Activated CD4-positive, CD25-positive, alpha-beta regulatory T cell treated with anti-CD3 and anti-CD28 coated beads, Interleukin-2, amount 50 U/mL, for 16 hours (primary cell): ENCODE measurements at places on chromosomes 12 and 14.

DNA sequence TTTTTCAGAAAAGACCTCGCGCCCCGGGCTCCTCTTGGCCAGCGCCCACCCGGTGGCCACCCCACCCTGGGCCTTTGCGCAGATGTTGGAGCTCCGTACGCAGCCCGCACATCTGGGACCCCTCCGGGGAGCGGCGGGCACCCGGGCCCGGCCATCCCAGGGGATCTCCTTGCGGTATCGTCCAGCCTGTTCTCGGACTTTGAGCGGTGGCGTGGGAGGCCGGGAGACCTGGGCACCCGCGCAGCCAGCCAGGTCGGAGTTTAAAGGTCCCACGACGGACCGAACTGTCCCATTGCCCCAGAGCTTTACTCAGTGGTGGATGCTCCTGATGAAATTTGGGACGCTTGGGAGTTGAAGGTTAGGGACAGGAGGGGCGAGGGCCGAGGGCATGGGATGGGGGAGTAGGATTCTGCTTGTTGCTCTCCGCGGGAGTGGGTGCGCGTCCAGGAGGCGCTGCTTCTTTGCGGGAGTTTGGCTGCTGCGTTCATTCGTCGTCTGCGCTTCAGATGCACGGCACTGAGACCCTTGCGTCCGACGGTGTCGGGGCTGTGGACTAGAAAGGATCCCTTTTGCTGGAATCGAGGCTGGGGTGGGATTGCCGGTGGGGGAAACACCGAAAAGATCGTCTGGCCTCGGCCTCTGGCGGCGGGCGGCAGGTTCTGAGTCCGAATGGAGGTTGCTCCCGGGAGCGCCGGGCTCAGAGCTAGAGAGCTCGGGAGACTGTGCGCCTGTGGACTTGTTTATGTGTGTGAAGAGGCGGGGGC, 1.4 kb downstream of the NTF3 start:
- no peak for DNase-seq

DNA sequence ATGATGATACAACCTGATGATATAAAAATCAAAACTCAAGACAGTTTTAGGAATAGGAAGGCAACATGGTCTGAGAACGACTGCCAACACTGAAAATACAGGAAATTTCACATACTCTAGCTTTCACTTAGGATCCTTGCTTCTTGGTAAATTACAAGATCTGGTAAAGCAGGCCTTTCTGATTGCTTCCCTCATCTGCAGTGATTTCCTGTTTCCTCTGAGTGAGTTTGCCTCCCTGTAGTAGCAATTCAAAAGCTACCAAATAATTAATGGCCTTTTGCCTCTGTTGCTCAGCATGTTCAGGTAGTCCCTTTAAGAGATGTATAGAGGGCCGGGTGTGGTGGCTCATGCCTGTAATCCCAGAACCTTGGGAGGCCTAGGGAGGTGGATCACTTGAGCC, 2.0 kb upstream of the IRAK3 start:
- DNase-seq: no peak

- DNase-seq: no peak
Measured at GRCh38 chr12:52552055-52552454, 890 bp downstream of the KRT71 start.

DNA sequence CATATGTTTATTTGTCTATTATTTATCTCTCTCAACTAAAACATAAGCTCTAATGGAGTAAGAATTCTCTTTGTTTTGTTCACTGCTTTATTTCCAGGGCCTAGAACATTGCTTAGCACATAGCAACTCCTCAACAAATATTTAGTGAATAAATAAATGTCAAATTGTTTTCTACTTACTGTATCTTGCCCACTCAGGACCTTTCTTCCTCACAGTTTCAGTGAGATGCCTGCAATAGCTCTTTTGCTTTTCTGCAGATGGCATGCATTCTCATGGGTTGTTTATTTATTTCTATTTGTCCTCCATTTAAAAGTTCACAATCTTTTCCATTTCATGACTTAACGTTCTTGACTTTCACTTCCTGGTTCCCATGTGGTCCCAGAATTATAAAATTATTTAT, 94.9 kb upstream of the TTC7B start:
- no peak for DNase-seq

DNA sequence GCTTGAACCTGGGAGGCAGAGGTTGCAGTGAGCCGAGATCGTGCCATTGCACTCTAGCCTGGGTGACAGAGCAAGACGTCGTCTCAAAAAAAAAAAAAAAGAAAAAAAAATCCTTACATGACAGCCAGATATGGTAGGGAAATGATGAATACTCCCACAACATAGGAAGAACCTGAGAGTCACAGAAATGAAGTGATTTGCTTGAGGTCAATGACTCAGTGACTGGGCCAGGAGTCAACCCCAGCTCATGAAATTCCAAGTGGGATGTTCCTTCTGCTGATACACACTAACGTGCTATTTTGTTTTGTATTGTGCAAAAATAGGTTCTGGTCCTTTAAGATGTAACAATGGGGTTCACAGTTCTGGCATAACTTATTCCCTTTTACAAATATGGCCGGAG, 9.0 kb downstream of the RHOF start:
- DNase-seq: no peak

- no peak for DNase-seq
Measured at GRCh38 chr12:619346-619745, 43.9 kb downstream of the NINJ2 start.

DNA sequence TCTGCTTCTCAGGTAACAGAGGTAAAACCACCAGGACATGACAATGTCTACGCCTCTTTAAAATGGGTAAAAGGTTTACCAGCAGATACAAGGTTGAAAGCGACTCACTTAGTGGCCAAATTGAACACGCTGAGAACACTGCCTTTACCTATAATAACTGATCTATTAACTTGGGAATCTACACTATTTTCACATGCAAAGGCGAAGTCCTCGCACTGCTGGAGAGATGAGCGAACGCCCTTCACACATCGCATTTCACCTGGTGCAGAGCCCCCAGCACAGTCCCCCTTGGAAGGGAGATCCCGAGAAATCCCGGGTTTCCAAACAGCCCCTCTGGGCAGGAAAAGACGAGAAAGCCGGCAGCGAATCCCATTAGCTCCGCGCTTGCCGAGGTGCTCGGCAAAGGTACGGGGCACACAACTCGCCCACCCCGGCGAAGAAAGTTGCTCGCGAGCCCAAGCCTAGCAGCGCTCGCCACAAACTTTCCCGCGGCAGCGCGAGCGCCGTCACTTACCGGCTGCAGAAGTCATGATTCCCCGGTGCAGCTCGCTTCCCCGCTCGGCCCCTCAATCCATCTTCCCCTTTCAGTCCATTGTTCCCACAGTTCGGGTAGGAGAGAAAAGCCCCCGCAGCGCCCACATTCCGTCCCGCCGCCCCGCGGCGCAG, 423 bp downstream of the FGD6 start:
- no peak for DNase-seq

GRCh38 chr14:33499687-33500086, 451.2 kb downstream of the EGLN3 start:
- DNase-seq: no peak

GRCh38 chr14:89365061-89365801, 51.8 kb downstream of the FOXN3 start:
- DNase-seq: peak; percentile 45

- DNase-seq: no peak
Measured at GRCh38 chr14:97943619-97944018, 1146.4 kb downstream of the VRK1 start.

GRCh38 chr14:100906420-100906819, 2.9 kb upstream of the RTL1 start:
- no peak for DNase-seq

- peak; percentile 41 for DNase-seq
Measured at GRCh38 chr12:113048716-113049127, 7.8 kb upstream of the DTX1 start.

DNA sequence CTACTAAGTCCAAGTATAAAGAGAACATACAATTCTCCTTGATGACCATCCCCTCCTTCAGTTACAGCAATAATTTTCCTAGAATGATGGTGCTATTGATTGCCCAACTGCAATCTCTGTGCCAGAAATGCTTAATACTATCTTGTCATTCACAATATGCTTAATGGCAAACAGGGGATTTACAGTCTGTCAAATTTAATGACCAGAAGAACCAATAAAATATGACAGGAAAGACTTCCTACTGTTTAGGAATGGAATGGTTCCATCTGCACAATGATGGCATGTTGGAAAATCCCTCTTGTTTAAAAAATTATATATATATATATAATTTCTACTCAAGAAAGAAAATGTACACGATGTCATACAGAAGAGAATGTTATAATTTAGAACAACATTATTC, 623.2 kb downstream of the CCER1 start:
- DNase-seq: no peak

DNA sequence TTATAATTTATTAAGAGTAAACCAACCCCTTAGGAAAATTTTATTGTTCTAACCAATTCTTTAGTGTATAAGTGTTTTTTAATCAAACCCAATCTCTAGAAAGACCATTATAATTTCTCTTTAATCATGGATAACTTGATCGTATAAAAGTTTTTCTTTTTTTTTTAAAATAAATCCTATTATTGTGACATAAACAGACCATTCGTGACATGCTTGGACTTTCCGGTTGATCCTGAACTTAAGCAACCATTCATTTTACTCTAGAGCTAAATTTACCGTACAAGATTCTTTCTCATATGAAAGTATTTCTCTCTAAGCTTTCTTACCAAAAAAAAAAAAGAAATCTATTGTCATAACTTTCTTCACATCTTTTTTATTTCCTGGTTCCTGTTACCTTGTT, 32.6 kb upstream of the SLC38A4 start:
- no peak for DNase-seq

GRCh38 chr14:65252482-65253255, 150.4 kb upstream of the MAX start:
- no peak for DNase-seq

DNA sequence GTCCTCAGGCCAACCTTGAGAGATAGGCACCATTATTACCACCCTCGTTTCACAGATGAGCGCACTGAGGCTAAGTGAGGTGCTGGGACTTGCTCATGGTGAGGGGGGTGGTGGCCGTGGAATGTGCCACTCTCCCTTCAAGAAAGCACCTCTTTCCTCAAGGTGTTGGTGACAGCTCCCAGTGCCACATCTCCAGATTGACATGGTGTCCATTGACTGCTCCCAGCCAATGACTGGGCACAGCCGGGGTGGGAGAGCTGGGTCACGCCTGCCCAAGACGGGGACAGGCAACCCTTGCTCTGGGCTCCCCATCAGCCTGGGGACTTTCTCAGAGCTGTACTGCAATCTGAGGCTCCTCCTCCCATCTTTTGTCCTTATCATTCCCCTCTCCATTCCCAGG, 21.0 kb upstream of the MYL2 start:
- no peak for DNase-seq

DNA sequence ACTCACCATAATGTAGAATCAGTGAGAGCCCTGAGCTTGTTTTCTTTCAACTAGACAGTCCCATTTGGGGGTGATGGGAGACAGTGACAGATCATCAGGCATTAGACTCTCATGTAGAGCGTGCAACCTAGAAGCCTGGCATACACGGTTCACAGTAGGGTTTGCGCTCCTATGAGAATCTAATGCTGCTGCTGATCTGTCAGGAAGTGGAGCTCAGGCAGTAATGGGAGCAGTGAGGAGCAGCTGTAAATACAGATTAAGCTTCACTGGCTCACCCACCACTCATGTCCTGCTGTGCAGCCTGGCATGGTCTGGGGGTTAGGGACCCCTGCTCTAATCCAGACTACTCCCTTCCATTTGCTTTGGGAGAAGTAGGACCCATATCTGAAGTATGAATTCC, 55.6 kb downstream of the FNTB start:
- DNase-seq: no peak

DNA sequence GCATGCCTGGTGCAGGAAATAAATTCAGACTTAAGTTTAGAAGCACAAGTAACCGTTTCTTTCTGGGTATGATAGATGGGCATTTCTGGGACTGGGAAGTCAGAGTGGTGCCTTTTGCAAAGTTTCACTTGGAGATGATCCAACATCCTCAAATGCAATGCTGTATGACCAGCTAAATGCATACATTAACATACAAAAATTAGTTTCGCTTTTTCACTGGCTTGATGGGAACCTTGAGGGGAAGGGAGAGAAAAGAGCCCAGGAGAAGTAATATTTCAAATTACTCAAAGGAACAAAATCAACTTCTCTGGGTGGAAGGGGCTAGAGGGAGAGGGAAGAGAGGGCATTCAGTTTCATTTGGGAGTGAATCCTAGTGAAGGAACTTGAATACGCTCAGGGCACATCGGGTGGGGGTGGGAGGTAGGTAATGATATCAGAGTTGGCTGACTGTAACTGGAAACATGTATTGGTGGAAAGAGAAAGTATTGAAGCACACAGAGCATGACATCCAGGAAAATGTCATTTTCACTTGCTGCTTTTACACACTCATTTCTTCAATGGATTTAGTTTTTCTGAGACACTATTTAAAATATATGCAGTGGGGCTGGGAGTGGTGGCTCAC, 175.5 kb downstream of the PTPRO start:
- DNase-seq: no peak

DNA sequence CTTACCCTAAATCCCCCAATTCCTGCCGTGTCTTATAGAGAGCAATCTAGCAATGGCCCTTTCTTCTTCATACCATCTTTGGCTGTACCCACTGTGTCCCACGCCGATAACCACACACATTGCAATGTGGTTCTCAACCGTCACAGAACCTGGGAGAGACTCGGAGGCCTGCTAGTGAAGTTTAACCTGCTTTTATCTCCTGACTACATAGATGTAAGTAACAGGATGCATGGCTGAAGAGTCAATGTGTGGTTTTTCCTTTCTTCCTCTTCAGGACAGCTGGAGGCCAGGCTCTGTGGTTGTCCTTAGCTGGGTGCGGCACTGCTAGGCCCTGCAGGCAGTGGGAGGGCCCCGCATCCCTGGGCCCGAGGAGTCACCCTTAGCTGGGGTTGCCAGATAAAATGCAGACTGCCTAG, 51.3 kb downstream of the ZNF664 start:
- DNase-seq: no peak

- DNase-seq: no peak
Measured at GRCh38 chr12:105761075-105761474, 377.7 kb downstream of the NUAK1 start.

DNA sequence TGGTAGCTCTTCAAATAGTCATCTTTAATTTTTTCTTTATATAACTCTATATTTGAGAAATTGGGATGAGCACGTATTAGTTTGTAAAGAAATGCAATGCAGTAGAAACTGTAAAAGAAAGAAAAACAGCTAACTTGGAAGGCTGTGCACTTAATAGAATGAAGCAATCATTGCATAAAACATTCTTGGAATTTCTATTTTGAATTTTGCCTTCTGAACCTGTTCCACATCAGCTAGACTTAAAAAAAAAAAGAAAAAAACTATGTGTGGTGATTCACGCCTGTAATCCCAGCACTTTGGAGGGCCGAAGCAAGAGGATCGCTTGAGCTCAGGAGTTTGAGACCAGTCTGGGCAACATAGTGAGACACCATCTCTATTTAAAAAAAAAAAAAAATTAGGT, 29.4 kb downstream of the SCN8A start:
- no peak for DNase-seq

GRCh38 chr12:66449531-66449930, 147.2 kb downstream of the HELB start:
- no peak for DNase-seq

DNA sequence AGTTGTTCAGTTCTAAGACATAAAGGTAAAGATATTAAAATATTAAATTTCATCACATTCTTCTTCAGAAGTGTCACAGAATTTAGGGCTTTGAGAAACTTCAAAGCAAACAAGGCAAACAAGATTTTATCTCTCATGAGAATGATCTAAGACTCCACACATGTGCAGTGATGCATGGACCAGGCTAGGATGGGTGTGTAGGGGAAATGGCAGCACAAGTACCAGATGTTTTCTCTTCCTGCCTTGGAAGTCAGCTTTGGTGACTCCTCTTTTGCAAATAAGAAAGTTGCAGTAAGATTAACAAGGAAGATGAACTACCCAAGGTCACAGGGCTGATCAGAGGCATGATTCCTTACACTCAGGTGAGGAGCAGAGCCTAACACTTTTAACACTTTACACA, 163.8 kb upstream of the LMNTD1 start:
- no peak for DNase-seq
